ENCODE measurements at places on chromosomes 5 and 9.

- no peak for DNase-seq
These were observed 116.6 kb upstream of the BOD1 start for GRCh38 chr5:173733021-173733420.

- no peak for DNase-seq
These were observed 53.0 kb downstream of the FCHO2 start for GRCh38 chr5:73008831-73009230.

GRCh38 chr5:122730037-122730436 lies 44.8 kb upstream of the SNX2 start:
- no peak for DNase-seq

DNA sequence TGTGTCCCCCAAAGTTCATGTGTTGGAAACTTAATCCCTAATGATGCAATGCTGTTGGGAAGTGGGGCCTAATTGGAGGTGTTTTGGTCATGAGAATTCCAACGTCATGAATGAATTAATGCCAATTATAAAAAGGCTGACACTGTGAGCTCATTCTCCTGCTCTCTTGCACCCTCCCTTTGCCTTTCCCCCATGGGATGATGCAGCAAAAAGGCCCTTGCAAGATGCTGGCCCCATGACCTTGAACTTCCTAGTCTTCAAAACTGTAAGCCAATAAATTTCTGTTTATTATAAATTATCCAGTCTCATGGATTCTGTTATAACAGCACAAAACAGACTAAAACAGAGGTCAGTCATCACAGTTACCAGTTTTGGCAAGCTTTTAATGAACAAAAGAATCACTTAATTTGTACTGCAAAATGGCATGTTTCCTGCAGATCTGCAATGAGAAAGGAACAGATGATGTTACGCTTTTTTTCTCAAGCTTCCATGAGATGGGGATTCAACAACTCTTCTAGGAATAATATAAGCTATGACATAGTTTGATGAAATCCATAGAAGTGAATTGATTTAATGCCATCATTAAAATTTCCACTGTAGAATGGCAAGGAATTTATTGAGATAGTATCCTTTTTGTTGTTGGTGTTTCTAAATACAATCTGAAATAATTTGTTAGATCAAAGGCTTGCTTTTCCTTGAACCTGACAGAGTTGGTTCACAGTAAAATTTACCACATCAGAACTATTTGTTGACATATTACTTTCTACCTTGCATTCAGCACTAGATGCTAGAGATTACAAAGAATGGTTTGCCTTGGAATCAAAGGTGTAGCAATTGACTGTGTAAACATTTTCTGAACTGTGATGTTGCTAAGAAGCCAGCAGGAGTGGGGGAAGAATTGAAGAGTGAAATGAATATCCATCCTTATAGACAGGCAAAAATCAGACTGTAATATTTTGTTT lies 29.3 kb upstream of the RFK start:
- DNase-seq = no peak

DNA sequence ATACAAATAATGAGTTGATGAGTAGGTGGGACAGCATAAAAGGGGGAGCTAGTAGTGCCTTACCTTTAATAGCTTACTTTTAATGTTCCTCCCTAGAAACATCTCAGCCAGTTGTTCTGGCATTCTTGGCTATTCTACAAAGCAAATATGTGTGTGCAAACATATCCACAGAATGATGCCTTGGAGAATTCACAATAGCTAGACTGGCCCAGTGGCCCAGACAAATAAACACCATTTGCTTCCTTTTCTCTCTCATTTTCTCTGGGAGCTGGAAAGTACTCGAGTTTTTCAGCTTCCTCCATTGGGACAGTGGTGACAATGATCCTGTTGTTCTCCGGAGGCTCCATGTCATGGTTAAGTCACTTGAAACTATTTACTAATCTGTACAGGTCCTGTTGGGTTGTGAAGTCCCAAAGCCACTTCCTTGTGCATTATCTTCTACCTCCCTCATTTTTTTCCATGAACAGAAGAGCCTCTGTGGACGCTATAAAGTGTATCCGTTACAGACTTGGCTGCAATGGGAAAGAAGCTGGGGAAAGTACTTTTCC lies 122.9 kb downstream of the DMAC1 start:
- no peak for DNase-seq

DNA sequence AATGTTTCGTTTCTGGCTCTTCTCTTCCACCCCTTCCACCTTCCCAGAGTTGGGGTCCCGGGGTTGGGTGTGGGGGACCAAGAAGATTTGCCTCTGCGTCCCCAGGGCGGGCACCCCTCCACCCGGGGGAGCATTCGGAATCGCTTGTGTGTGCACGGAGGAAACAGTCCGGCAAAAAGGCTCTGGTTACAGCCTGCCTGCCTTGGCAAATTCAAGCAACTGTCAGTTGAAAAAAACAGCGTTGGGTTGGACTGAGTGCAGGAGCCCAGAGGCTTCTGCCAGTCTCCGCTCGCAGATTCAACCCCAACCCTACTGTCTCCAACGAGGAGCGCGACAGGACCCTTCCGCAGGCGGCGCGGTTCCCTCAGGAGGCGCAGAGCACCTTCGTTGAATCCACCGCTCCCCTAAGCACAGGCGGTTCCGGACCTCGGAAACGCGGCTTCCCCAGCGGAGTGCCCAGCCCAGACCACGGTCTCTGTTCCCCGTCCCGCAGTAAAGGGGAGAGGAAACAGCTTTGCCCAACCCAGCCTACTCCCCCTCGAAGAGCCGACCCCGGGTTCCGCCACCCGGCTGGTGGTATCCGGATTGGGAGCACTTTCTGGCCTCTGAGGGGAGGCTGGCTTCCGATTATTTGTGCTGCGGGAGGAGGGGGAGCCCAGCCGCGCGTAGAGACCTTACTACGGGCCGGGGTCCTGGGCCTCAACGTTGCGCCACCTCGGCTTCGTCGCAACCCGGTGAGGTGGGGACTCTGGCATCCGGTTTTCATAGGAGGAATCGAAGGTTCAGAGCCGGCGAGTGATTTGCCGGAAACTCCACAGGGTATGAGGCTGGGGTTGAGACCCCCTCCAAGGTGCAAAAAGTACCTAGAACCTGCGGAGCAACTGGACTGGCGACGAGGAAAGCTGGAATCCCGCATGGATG lies 9.6 kb downstream of the LHX6 start:
- no peak for DNase-seq

GRCh38 chr5:1732945-1733344 lies 66.7 kb downstream of the MRPL36 start:
- no peak for DNase-seq

DNA sequence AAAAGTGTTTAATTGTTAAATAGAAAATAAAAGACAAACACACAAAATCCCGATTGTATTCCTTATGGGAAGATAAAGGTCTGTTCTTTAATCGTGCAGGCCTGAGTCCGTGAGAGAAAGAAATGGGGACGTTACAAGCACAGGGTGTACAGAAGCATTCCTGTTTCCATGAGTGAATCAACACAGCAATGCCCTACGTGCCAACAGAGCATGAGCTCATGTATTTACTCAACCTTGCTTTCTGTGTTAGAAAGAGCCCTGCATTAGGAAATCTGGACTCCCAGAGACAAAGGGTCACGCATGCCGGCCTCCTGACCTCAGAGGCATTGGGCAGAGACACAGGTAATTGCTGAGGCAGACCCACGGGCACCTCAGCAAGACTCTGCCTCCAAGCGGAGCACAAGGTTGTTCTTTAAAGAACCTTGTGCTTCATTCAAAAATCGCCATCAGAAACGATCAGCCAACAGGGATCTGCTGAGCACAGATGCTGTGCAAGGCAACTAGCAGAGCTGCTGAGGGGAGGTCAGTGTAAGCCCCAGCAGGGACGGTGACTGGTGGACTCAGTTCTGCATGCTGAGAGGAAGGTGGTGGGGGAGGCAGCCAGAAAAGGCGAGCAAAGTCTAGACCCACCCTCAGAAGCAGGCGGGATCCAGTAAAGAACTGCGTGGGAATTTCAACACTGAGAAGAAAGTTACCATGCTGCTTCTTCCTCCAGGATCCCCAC lies 101.0 kb downstream of the TLE1 start:
- no peak for DNase-seq

DNA sequence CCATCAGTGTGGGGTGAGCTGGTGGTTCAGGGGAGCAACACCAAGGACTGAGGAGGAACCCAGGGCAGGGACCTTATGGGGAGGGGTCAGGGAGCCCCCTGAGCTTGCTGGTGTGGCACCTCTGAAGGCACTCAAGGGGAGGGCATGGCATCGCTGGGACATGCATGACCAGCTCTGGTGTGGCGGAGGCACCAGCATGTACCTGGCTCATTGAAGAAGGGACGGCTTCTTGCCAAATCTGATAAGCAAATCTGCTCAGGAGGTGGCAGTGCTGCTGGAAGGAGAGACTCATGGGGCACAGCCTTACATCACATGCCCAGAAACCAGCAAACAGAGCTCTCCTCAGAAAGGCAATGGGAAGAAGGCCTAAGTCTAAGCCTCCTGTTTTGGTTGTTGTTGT lies 421.8 kb downstream of the SEMA5A start:
- DNase-seq = no peak

- DNase-seq = no peak
These were observed 384.7 kb downstream of the ANXA1 start for GRCh38 chr9:73536403-73536802.

DNA sequence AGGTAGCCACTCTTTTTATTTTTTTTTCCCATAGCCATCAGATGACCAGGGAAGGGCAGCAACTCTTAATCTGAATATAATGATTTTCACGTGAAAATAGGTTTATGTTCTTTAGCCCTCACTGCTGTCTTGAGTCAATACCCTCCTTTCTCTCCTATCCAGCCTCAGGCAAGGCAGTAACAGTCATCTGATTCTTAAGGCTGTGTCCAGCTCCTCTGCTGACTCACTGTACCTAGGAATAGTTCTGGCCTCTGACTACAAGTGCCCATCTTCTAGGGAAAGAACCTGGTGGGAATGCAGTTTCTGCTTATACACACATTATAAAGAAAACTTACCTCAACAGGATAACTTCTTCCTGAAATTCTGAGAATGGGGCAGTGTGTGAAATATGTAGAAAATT lies 30.7 kb downstream of the DHX29 start:
- DNase-seq = no peak

- DNase-seq = no peak
These were observed 1525.5 kb upstream of the NUDT12 start for GRCh38 chr5:105088102-105088501.

DNA sequence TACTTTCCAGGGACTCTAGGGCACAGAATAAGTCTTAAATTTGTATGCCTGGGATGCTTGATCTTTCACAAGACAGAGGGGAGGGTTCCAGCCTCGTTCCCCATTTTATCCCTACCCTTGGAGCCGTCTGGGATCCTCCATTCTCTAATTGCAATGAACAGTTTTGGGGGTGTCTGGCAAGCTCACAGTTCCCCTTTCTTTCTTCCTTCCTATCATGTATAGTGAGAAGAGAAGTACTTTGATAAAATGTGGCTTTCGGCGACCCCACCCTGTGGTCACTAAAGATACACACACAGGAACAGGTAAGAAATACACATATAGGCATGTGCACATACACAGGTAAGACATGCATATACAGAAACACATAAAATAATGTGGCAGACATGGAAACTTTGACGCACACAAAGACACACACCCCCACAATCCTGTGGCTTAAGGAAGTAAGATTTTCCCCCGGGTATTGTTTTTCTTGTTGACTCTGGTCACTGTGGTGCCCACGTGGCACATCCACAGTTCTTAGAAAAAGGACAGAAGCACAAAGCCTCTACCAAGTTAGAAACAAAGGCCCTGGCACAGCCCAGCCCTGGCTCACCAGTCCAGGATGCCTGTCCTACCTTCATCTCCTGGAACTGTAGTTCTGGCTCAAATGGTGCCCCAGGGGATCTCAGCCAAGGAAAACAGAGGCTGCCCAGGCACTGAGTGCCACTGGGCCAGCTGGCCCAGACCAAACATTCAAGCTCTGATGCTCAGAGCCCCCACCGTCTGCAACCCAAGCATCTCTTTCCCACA lies 6.3 kb upstream of the SMU1 start:
- DNase-seq = no peak
